ENCODE measurements at places on chromosomes 6 and 20.

- DNase-seq, result no peak
These were observed 595 bp downstream of the FKBPL start for GRCh38 chr6:32129297-32130088.

DNA sequence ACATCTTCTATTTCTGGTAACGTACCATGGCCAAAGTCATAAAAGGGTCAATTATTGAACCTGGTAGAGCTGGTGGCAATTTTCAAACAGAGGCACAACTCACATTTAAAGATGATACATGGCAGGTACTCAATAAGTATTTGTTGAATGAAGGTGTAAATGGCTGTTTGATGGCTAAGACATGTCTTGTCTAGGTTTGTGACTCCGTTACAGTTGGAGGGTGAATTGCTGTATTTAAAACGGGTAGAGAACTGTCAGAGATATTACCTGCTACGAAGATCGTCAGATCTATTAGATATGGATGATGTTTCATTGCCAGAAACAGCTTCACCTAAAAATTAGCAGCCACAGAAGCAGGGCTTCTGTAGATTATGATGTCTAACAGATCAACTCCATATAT is 601.9 kb downstream of the PRKN start:
- DNase-seq, result no peak

DNA sequence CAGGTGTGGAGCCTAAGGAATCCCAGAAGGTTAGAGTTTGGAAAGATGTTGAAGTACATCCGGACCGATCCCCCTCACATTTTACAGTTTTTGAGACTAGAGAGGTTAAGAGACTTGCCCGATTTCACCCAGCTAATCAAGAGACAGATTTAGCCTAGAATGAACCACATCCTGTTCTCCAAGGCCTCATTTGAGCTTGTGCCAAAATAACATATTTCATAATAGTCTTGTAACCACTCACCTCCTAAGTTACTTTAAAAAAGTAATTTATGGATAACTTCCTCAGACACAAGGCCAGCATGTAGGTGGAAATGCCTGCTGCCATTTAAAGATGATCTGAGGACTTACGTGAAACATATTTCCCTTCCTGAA is 39.8 kb upstream of the ARHGAP18 start:
- DNase-seq, result peak; percentile 89

DNA sequence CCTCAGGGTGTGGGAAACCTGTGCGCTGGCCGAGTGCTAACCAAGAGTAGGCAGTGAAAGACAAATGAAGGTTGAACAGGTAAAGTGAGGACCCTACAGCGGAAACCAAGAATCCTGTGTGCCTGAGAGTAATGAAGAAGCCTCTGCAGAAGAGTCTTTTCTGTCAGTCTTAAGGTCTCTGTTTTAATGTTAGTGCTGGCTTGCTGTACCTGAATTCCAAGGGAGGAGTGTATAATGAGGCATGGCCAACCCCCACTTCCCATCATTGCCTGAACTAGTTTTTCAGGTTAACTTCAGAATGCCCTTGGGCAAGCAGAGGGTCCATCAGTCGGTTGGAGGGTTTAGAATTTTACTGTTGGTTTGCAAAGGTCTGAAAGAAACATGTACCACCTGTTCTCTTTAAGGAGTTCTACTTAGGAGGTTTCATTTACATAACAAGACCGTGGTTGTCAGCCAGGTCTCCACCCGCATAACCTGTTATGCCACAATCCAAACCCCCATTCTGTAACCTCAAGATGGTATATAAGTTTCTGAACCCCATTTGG is 589 bp upstream of the PDCD2 start:
- no peak for DNase-seq

- no peak for DNase-seq
These were observed 44.2 kb upstream of the EYA2 start for GRCh38 chr20:46850416-46850815.

GRCh38 chr20:49534255-49534712 is 33.7 kb downstream of the PTGIS start:
- peak; percentile 48 for DNase-seq

DNA sequence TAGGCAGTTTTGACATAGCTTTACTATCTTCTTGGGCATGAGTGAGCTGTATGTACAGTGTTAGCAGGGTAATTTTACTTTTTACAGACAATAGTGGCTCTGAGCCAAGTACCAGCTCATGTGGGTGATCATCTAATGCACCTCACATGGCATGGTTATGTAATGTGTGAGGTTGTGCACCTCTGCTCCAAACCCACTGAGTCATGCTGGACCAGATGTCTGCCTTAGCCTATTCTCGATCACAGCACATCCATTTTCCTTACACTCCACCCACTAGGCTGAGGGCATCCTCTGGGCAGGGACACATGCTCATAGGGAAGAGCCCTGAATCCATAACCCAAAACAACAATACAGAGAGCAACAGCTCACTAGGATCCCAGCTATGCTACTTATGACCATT is 71.6 kb upstream of the FBXL4 start:
- peak; percentile 14 for DNase-seq

DNA sequence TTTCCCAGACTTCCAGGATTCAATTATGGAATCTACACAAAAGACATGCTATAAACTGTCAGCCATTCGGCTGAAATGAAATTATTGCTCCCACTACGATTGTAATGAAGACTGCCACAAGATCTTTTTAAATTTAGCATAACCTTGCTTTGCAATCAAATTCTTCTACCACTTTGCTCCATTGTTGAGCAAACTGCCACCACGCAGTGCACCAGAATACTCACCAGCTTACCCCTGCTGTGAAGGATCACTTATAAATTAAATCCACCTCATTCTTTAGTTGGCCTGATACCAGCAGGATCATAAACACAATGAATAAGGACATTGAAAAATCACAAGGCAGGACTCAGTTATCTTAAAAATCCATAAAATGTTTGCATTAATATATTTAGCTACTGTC is 151.8 kb upstream of the PRND start:
- DNase-seq, result no peak

DNA sequence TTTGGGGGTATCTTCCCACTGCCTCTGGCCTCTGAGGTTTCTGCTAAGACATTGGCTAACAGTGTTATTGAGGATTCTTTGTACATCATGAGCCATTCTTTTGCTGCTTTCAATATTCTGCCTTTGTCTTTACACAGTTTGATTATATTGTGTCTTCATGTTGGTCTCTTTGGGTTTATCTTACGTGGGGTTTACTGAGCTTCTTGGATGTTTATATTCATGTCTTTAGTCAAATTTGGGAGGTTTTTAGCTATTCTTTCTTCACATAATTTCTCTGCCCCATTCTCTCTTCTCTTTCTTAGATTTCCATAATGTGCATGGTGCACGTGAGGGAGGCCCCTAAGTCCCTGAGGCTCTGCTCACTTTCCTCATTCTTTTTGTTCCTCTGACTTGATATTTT is 7.6 kb downstream of the ENTPD6 start:
- no peak for DNase-seq

DNA sequence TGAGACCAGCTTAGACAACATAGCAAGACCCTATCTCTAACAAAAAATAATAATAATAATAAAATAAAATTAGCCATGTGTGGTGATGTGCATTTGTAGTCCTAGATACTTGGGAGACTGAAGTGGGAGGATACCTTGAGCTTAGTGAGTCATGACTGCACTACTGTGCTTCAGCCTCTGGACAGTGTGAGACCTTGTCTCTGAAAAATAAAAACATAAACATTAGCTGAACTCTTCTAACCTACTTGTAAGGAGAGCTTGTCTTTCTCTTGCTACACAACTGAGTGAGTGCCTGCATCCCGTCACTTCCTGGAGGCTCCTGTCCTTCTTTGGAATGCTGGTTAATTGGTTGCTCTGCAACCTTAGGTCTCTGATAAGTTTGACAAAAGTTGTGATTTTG is 5.1 kb upstream of the DBNDD2 start:
- no peak for DNase-seq

DNA sequence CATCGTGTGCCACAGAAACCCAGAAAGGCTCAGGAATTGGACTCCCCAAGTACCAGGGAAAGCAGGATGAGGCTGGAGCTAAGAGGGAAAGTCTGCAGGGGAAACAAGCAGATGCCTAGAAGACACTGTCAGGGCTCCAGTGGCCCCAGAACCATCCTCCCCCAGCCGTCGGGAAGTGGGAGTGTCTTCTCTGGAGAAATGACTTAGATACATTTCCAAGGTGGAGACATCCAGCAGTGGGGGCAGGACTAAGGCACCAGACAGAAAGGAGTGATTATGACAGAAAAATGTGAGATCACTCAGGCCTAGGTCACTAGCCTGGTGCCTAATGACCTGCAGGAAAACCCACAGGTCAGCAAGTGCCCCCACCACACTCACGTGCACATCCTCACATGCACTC is 36.0 kb upstream of the VSX1 start:
- DNase-seq, result no peak

DNA sequence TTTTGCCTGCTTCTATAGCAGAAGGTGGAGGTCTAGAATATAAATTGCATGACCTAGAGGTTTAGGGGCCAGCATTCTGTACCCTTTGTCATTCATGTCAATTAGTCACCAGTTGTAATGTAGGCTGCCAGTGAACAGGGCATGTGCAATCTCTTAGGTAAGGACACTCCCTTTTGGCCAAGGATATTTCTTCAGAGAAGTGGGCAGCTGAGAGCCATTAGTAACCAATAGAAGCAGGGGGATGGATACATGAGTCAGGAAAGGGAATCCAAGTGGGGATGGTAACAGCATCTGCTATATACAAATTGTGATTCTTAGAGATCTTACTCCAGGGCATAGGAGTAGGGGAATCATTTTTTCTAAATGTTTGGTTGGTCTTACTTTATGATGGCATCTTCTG is 494.2 kb upstream of the JAG1 start:
- peak; percentile 45 for DNase-seq

DNA sequence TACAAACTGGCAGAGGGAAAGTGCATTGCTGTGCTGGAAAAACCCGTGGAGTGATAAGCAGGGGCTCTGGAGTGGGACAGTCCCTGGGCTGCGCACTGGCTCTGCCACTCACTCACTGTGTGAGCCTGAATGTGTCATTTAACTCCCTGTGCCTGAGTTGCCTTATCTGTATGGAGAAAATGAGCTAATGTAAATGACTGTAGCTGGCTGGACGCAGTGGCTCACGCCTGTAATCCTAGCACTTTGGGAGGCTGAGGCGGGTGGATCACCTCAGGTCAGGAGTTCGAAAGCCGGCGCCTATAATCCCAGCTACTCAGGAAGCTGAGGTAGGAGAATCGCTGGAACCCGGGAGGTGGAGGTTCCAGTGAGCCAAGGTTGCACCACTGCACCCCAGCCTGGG is 18.4 kb upstream of the RPN2 start:
- no peak for DNase-seq

DNA sequence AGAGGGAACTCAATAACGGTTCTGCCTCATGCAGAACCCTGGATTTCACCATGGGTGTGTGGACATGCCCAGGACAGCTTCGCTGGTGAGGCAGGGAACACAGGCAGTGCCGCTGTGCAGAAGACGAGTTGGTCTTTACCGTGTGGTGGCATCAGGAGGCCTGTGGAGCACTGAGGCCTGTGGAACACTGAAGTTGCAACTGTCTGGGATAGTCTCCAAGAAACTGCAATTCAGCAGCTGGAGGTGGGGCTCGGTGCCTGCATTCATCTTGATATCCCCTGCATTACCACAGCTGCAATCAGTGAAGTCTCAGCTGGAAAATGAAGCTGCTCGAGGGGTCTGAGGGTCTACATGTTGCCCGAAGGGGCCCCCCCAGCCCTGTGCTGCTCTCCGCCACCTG is 202.4 kb upstream of the CDH4 start:
- no peak for DNase-seq

DNA sequence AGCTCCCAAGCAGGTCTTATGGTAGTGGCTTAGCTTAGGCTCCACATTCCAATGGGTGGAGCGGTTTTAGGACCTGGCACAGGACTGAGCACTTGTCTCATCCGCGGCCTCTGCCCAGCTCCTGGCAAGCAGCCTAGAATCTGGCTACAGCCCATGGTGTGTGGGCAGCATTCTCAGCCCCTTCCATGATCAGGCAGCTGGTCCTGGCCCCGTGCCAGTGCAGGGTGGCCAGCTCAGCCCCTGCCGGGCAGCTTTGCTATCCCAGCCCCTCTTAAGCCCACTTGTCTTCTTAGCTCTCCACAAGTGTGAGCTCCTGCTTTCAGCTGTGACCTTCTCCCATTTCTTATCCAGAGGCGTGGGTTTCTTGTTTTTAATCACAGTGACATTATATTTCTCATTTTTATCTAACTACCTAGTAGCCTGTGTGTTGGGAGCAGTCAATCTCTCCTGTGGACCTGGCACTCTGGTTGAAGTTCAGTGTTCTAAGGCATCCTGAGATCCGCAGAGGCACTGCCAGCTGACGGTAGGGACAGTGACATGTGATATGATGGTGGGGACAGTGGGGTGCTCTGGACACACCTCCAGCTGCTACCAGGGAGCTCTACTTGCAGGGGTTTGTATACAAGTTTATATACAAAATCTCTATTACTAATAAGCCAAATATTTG is 119.9 kb upstream of the PRND start:
- no peak for DNase-seq

DNA sequence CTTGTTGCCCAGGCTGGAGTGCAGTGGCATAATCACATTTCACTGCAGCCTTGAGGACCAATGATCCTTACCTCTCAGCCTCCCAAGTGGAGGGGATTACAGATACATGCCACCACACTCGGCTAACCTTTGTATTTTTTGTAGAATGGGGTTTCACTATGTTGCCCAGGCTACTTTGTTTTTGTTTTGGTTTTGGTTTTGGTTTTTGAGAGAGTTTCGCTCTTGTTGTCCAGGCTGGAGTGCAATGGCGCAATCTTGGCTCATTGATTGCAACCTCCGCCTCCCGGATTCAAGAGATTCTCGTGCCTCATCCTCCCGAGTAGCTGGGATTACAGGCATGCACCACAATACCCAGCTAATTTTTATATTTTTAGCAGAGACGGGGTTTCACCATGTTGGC is 105.5 kb downstream of the BMP7 start:
- no peak for DNase-seq

DNA sequence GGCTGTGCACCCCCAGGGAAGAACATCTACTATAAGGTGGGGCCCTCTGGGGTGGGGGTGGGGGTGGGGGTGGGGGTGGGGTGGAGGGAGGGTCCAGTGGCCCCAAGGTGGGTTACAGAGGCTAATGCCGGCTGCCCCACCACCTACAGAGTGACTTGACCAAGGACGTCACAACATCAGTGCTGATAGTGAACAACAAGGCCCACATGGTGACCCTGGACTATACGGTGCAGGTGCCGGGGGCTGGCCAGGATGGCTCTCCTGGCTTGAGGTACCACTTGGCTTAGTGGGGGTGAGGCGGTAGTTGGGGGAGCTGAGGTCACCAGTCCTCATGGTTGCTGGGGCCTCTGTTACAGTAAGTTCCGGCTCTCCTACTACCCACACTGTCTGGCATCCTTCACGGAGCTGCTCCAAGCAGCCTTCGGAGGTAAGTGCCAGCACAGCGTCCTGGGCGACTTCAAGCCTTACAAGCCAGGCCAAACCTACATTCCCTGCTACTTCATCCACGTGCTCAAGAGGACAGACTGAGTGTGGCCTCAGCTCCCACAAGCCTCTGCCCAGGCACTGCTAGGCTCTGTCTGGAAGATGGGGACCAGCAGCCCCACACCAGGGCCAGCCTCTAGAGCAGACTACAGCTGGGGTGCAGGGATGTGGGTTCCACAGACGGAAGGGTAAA is 2.8 kb downstream of the GNMT start:
- no peak for DNase-seq

- no peak for DNase-seq
These were observed 126.2 kb downstream of the ANKRD60 start for GRCh38 chr20:58102261-58102660.
